ENCODE measurements at places on chromosomes 1 and 21.

DNA sequence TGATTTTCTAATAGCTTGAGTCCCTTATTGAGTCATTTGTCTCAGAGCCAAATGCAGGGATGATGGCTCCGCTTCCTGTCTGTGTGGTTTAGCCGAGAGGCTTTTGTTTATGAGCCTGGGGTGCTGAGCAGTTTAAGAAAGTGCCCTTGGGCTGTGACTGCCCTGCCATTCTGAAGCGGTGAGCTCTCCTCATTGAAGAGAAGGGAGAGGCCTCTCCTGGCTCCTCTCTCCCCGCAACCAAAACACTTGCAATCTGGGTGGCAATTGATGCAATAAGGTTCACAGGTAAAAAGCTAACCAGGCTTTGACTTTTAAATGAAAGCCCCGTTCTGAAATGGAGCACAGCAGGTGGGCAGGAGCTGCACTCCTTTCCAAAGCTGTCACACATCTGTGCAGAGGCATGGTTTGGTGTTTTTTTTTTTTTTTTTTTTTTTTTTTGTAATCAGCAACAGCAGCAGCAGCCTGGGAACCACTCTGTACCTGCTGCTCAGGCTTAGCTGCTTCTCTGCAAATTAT, 403.7 kb downstream of the SIPA1L2 start:
- DNase-seq = no peak

DNA sequence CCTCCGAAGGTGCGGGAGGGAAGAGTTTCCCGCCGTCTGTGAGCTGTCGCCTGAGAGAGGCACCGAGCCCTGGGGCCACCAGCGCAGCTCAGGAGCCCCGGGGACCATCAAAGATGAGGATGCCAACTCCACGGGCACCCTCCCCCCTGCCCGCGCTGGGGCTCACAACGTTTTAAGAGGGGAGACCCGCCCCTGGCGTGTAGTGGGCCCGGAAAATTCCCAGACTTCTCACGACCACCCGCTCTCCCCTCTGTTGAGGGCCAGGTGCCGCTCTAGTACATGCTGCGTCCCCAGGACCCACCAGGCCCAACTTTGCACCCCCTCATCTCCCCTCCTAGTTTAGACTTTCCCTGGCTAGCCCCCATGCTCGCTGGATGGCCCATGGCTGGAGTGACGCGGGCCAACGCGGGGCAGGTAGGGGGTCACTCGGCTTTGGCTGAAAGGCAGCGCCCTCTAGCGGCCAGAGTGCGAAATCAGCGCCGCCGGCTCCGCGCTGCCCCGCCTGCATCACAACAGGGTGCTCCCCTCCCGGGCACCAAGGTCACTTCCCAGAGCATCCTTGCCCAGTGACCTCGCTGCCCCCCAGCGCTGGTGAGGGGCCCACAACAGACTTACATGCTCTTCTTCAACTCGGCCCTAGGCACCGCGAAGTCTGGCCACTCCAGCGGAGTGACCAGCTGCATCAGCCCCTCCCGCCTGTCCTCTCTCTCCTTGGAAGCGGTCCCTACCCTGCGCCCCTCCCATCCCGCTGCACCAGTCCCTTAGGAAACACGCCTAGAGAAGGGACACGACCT, 1.8 kb downstream of the CD160 start:
- DNase-seq = peak; percentile 31

GRCh38 chr1:109354929-109355328, 42.8 kb downstream of the SORT1 start:
- DNase-seq = no peak

- no peak for DNase-seq
Measured at GRCh38 chr1:115746021-115746690, 22.4 kb downstream of the CASQ2 start.

DNA sequence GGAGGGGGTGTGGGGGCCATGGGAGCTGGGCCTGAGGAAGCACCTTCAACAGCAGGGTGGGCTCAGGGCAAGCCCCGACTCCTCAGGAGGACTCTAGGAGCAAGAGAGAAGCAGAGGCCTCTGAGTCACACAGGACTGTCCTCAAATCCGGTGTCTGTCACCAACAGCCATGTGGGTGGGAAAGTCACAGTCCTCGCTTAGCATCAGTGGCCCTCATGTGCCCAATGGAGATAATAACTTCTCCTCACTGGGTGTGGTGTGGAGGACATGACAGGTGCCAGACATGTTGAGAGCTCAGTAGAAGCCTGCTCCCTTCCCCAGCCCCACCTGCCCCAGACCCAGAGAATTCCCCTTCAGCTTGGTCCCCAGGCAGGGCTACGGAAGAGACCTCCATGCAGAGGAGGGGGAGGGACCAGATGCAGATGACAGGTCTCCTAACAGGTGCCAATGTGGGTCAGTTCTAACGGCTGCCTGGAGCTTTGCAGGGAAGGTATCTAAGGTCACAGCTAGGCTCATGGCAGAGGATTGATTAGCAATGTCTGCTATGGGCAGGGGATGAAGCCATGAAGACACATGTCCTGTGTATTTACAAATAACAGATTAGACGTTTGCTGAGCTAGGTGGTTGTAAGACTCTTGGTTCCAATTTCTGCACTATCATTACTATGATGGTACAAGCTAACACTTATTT, 30.2 kb downstream of the TTC39A start:
- DNase-seq = no peak

GRCh38 chr1:242008826-242009495, 10.1 kb upstream of the MAP1LC3C start:
- DNase-seq = no peak

GRCh38 chr1:103063921-103064320, 44.4 kb downstream of the COL11A1 start:
- DNase-seq = no peak

DNA sequence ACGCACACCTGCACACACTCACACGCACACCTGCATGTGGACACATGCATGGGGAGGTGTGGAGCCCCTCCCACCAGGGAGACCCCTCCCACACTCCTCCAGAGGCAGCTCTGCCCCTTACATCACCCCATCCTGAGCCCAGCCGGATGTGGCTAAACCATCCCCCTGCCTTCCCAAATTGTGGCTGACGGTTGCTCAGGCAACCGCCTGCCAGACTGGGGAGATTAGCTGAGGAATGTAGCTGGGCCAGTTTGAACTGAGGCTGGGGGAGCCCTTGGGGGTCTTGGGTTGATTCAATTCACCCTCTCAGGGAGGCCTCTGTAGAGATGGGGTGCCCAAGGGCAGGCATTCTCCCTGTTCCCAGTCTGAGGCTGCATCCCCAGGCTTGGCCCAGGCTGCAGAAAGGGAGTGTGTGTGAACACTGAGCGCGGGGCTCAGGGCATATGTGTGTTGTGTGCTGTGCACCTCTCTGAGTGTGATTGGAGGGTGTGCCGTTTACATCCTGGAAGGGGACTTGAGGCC, 12.9 kb downstream of the PTPRU start:
- no peak for DNase-seq

GRCh38 chr1:206004826-206005225, 1.6 kb upstream of the RAB7B start:
- DNase-seq = no peak

Measured in stimulated activated CD8-positive, alpha-beta memory T cell treated with anti-CD3 and anti-CD28 coated beads, Interleukin-7, amount 100 ng/mL, for 48 hours (primary cell).